ENCODE measurements at places on chromosomes 7 and 10. TPM values are rescaled to one million over a fixed set of nuclear protein-coding genes. Genes with fewer than 3 reads are reported as not detected.

The TEX36 gene
- not detected for total RNA-seq

The KRIT1 gene
- 34.6 TPM for total RNA-seq

The STRIP2 gene
- 2.4 TPM for total RNA-seq

The GNGT1 gene
- total RNA-seq: not detected

The ASB15 gene
- not detected for total RNA-seq

The PILRA gene
- total RNA-seq: 1.9 TPM

The XRCC2 gene
- 0.47 TPM for total RNA-seq

The NKX1-2 gene
- not detected for total RNA-seq

The SPDYE5 gene
- not detected for total RNA-seq

The GNAT3 gene
- not detected for total RNA-seq

The OR6V1 gene
- not detected for total RNA-seq

- DNase-seq: no peak
Measured at GRCh38 chr7:4958477-4959301, at the start of gene MMD2. MMD2 (minus strand) TSS chr7:4959187; CDS start chr7:4959017, 170 bp downstream.

- no peak for DNase-seq
Measured at GRCh38 chr7:116171094-116171493, 39.2 kb upstream of the TES start.

DNA sequence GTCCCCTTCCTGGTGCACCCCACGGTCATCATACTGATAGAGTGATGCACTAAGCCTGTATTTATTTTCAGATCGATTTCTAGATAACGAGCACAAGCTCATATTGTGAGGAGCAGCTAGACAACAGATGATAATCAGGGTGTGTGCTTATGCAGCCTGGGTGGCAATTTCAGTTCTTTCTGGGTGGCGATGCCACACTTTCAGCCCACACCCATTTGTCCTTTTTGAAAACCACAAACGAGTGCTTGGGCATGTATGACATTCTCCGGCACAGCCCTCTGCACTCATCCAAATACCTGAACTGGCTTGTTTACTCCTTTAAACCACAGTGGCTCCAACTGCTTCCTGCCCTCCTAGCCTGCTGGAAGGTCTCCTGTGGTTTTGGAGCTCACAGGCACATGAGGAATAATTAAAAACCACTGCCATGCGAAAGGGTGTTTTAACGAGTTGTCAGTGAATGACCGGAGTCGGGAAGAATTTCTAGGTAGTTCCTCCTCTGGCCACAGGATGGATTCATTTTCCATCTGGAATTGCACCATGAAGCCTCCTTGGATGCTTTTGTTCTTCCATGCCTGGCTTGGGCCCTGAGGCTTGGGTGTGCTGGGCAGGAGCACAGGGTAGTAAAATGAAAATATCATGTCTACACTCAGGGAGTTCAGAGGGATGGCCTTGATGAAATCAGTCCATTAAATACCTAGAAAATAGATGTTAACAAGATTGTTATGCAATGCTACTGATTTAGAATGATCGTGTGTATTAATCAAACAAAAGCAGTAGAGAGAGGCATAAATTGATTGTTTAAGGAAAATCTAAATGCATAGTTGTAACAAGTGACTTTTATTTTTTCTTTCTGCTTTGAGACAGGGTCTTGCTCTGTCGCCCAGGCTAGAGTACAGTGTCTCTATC lies 52.4 kb upstream of the ITGB1 start:
- DNase-seq: no peak

DNA sequence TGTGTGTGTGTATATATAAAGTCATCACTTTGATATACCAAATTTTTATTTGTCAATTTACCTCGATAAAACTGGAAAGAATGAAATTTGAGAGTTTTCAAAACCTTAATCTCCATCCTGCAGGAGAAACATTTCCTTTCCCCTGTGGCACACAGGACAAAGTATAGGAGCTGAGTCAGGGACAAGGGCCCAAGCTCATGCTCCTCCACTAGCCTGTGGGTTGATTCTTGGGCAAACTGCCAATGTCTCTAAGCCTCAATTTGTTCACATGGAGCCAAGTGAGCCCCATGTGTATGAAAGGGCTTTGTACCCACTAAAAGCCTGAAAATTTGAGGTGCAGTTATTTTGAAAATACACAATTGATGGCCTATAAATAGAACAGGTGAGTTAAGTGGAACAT lies 60.3 kb upstream of the IL6 start:
- no peak for DNase-seq

- no peak for DNase-seq
Measured at GRCh38 chr7:52720856-52721255, 314.6 kb upstream of the POM121L12 start.

DNA sequence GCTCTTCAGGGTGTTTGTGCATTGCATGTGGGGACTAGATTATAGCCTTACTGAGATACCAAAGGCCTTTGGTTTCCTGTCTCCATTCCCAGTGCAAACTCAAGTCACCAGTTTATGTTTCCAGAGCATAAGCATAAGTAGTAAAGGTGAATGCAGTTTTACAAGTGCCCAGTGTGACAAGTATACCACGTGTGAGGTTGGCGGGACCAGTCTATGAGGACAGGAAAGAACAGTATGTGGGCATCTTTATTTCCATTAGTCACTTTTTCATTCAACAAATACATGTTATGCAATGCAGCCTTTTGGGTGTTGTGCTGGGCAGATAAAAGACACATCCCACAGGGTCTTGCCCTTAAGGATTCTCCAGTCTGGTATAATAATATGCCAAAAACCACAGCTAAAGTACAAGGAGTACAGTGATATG lies 146.5 kb downstream of the ARID5B start:
- DNase-seq: peak; percentile 41

GRCh38 chr7:100342765-100343164 lies 15.2 kb upstream of the PILRB start:
- no peak for DNase-seq

GRCh38 chr7:122291189-122291588 lies 13.4 kb downstream of the FEZF1 start:
- no peak for DNase-seq

DNA sequence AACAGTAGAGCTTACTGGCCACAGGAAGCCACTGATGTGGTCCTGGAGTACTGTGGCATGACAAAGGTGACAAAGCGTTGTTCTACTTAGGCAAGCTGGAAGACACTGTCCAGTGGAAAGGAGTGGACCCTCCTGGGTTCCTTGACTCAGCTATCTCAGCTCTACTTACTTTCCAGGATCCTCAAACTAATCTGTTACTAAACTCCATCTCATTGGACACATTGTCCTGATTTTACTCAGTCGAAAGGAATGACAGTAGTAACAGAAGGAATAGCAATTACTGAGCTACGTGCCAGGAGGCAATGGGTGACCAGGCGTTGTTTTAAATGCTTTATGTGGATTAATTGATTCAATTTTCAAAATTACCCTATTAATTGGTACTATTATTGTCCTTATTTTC lies 41.6 kb downstream of the ABLIM1 start:
- DNase-seq: no peak

DNA sequence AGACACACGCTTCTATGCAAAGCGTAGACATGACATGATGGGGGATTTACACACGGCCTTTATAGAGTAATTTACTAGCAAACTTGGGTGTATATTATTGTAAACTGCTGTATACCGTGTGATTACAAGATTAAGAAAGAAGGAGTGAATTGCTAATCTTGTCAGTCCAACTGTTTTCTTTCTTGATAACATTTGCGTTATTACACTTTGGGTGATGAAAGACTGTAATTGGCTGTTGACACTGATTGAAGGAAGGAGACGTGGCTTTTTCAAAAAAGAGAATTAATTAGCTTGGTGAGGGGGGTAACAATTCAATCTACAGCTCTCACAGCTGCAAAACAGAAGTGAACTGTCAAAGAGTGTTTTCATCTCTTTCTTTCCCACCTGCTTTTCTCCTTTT lies 32.7 kb downstream of the SLC35B4 start:
- no peak for DNase-seq

DNA sequence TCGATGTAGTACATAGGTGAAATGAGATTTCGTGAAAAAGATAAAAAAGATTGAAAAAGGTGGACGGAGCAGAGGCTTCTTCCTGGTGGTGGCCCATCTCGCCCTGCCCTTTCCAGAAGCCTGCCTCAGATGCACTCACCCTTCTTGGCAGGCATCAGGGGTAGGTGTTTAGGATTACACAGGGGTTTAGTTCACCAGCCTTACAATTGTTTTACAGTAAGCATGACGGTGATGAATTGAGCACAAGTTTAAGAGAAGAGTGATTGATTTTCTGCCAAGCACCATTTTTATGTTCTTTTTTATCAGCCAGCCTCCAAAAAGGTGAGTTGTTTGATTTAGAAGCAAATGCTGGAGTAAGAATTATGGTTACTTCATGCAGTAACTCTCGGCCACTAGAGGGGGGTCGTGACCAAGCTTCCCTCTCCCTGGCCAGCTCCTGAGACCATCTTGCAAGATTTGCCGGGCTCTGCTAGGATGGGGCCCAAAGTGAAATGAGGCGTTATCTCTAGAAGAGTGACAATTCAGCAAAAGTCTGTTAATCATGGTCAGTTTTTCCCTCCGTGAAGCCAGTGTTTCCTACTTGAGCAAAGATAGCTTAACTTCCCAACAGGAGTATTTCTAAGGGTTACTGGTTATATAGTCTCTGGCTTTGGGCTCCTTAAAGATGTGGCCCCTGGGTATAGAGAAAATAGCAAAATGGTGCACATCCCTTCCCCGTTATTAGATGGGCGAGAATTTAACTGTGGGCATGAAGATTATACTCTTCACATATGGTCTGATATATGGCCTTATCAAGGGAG lies 228.8 kb downstream of the BMPER start:
- peak; percentile 72 for DNase-seq

GRCh38 chr10:86048571-86048970 lies 318.0 kb downstream of the GRID1 start:
- no peak for DNase-seq

GRCh38 chr7:132932296-132933071 lies 149.4 kb downstream of the CHCHD3 start:
- no peak for DNase-seq

GRCh38 chr7:155318245-155318644 lies 20.6 kb downstream of the INSIG1 start:
- no peak for DNase-seq

GRCh38 chr7:30879139-30880124 lies 32.2 kb upstream of the AQP1 start:
- DNase-seq: no peak

GRCh38 chr10:102935939-102936605 lies 18.0 kb downstream of the CNNM2 start:
- no peak for DNase-seq

DNA sequence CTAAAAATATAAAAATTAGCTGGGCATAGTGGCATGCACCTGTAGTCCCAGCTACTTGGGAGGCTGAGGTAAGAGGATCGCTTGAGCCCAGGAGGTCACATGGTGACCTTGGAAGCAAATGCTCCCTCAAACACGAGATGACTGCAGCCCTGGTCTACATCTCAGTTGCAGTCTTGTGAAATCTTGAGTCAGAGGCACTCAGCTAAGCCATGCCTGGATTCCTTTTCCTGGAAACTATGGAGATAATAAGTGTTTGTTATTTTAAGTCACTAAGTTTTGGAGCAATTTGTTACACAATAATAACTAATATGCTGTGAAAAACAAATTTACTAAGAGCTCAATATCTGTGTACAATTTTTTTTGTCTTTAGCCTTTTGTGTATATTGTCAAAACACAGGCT lies 284.3 kb upstream of the KAT6B start:
- no peak for DNase-seq

GRCh38 chr10:51227897-51228713 lies 153.8 kb downstream of the PRKG1 start:
- no peak for DNase-seq

- no peak for DNase-seq
Measured at GRCh38 chr10:126309228-126309883, 78.9 kb downstream of the ADAM12 start.

- no peak for DNase-seq
Measured at GRCh38 chr10:10870523-10871241, 147.0 kb upstream of the CELF2 start.

GRCh38 chr10:118911363-118911762 lies 118.2 kb upstream of the NANOS1 start:
- no peak for DNase-seq

GRCh38 chr7:132518102-132518838 lies 58.0 kb downstream of the PLXNA4 start:
- no peak for DNase-seq

DNA sequence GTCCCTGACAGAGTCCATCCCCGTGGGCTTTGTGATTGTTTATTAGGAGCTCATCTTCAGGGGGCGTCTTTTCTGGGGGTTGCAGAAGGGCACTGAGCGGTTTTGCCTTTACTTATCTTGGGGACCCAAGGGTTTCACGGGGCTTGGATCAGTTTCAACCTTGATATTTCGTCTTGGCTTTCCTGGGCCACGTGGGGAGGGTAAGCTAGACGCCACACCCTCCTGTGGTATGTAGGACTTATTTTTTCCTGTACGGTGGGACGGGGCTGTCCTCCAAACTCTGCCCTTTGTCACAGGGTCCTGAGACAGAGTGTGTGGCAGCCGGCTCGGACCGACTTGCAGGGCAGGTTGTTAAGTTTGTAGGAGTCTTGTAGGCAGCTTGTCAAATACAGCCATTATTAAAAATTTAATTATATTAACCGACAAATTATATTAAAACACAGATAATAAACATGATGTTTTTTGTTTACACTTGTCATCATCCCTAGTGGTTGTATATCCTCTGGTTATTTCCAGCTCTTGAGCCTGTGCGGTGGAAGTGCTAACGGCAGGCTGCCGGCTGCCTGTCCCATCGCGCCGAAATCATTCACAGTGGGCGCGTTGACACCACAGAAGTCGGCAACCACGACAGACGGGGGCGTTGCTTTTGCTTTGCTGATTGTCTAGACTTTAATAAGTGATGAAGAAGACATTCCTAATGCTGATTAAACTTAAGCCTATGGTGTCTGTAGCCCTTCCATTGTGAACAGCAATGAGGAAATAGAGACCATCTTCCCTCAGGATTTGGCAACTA lies 193.2 kb downstream of the DNAJB6 start:
- DNase-seq: no peak

- DNase-seq: no peak
Measured at GRCh38 chr7:50739744-50740435, 42.8 kb downstream of the GRB10 start.

DNA sequence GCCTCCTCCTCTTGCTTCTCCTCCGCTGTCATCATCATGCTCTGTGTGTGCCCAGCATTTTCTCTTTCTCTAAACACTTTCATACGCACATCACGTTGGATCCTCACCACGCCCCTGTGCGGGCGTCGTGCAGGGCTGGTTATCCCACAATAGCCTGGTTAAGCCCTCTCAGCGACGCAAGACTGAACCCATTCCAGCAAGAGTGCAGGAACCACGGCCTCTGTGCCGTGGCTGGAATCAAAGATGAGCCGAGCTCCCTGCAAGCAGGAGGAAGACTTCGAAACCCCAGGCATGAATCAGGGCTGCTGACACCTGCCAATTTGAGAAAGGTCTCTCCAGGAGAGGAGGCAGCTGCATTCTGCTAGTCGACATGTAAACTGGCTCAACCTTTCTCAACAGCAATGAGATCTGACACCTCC lies 74.8 kb upstream of the FOXK1 start:
- DNase-seq: no peak
